Frontal cortex (tissue), 4 donors: ENCODE measurements at places on chromosomes 2 and 18.

DNA sequence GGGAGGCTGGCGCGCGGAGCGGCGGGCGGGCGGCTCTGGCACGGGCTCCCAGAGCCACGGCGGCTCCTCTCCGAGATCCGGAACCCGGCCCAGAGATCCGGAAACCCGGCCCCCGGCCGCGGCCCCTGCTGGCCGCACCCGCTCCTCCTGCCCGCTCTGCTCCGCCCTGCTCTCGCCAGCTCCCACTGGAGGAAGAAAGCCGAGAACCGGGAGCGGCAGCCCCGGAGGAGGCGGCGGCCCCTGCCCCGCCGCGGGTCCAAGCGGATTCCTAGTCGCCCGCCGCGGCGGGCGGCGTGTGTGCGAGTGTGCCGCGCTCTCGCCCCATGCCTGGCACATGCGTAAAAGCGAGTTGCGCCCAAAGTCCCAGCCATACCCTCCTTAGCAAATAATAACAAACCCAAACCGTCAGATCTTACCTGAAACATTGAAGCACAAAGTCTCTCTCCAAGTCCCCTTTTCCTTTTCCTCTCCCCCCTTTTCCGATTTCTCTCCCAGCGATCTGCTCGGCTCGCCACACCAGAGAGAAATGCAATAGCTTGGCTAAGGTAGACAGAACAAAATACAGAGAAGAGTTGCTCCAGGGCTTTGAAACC, 108.7 kb upstream of the KCTD1 start:
- DNase-seq = no peak

- no peak for DNase-seq
These were observed 34.0 kb downstream of the BMPR2 start for GRCh38 chr2:202410092-202410491.

DNA sequence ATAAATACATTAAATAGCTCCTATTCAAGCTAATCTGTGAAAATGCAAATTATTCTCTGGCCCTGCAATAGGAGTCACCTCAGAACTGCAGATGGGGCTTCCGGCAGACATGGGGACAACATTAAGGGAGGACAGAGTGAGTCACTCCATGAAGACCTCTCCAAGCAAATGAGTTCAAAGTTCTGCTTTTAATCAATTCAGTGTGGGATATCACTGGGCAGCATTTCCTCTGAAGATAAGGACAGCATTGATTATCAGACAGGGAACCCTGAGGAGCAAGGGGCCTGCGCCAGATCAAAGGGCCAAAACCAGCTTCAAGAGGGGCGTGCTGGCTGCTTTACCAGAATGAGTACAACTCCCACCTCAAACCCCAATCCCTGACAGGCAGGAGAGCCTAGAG, 356.9 kb upstream of the KLHL29 start:
- no peak for DNase-seq

DNA sequence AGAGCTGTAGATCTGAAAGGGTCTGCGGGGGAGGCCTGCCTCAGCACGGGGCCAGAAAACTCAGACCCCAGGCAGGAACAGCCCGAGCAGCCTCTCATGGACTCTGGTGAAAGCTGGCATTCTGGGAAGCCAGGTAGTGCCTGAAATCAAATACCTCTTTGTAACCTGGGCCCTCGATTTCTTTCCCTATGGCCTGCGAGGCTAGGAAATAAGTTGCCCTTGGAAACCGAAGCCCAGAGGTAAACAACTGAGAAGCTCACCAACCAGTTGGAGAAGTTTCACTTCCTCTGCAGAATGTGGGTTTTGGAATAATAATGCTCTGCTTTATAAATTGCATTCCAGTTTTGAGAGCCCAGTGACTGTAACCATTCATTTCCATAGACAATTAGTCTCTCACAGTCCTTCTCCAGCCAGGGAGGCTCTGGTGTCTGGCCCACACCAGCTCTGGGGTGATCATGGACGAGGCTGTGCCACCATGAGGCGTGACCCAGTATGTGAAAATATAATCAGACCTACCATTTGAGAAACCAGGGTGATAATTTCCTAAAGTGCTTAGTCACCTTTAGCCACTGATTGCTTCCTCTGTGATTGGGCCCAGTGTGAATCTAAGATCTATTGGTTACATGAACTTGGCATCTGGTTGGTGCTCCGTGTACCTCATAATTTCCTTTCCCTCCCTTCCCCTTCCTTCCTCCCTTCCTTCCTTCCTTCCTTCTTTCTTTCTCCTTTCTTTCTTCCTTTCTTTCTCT, 133.1 kb upstream of the PELI1 start:
- DNase-seq = peak; percentile 16

- no peak for DNase-seq
These were observed 47.6 kb downstream of the G6PC2 start for GRCh38 chr2:168948621-168949212.
